ENCODE measurements at places on chromosomes 13 and 19. TPM values are rescaled to one million over a fixed set of nuclear protein-coding genes. Genes with fewer than 3 reads are reported as not detected.

DNA sequence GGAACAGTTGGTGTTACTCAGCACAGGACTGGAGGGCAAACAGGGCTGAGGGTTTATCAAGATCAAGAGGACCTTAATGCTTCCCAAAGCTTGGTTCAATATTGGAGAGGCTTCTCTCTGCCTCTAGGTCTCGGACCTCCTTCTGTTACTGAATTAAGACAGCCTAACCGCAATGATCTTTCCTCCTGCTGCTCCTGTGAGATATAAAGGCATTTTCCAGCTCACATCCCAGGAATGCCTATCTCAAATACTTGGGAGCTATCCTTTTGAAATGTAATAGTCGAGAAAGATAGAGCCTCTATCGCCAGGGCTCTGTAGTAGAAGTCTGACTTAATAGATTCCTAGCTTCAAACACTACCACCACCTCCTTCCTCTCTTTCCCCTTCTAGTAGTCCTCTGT is 1475.0 kb downstream of the SLITRK1 start:
- DNase-seq: no peak

- DNase-seq: peak; percentile 98
Measured at GRCh38 chr19:56121180-56122167, at the start of gene ZNF787. TSS of gene ZNF787 (minus strand) at chr19:56121295. CDS start at chr19:56103217, 18,078 bp downstream.

GRCh38 chr13:64756621-64757020 is 2473.5 kb downstream of the PCDH9 start:
- no peak for DNase-seq

GRCh38 chr13:73131247-73131646 is 72.4 kb downstream of the KLF5 start:
- no peak for DNase-seq

GRCh38 chr13:101942535-101943157 is 459.2 kb downstream of the FGF14 start:
- DNase-seq: no peak

- DNase-seq: peak; percentile 10
Measured at GRCh38 chr19:19997656-19998268, 41.5 kb downstream of the ZNF682 start.

DNA sequence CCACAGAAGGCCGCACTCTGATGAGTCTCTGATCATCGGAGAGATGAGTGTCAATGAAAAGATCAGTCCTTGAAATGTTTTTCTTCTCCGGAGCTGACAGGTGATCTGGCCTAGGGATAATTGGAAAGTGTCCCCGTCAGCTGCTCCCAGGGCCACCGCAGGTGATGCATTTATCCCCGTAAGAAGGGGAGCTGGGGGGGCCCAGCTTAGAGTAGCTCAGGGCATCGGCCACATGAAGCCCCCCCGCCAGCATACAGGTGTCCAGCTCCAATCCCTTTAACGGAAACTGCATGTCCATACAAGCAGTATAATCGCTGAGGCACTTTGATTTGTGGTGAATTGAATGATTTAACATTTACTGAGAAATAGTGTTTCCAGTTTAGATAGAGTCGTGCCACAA is 27.7 kb downstream of the ATP4B start:
- DNase-seq: no peak

GRCh38 chr13:45847554-45848224 is 3.9 kb downstream of the SIAH3 start:
- no peak for DNase-seq

DNA sequence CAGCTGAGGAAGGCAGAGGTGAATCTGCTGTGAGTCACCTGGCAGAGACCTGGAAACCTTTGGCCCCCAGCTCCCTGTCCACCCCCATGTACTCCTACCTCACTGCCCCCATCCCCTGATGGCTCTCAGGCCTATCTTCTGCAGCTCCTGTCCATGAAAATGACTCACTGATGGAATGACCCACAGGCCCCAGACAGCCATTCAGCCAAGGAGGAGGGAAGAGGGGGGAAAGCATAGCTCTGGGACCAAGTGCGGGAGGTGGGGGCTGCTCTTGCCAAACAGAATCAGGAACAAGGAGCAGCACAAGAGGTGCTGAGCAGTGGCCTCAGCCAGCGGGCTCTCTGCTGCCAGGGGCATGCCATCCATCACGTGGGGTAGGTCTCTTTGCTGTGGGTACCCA is 111.4 kb upstream of the C1QTNF9B start:
- no peak for DNase-seq

- DNase-seq: no peak
Measured at GRCh38 chr13:20980430-20980829, 77.9 kb upstream of the XPO4 start.

DNA sequence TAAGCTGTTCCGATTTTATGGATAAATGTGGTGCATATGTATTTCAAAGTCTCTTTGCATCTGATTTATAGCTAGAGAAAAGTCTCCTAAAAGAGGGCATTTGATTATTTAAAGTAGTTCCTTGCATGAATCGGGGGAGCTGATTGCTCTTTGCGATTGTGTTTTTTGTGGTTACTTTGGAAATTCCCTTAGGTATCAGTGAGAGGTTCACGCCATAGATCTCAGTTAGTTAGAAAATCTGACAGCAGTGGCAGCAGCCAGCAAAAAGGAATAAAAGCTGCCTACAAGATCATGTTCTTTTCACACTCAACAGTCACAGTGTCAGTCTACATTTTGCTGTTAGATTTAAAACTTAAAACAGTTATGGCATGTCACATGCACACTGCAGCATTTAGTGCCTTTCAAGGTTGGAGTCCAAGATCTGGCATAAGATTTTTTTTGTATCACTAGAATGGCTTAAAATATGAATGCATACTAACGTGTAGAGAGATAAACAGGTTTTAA is 436.5 kb upstream of the PCDH20 start:
- no peak for DNase-seq

DNA sequence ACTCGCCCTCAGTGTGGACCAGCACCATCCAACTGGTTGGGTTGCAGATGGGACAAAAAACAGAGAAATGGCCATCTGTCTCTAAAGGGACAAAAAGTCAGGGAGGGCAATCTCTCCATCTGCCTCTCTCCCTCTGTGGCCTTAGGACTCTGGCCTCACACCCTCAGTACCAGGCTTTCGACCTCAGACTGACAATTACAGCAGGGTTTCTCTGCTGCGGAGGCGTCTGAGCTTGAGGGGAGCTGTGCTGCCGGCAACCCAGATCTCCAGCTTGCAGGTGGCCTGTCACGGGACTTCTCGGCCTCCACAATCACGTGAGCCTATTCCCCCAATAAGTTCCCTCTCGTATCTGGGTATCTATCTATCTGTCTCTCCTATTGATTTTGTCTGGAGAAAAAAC is 27.7 kb downstream of the MLLT1 start:
- no peak for DNase-seq

DNA sequence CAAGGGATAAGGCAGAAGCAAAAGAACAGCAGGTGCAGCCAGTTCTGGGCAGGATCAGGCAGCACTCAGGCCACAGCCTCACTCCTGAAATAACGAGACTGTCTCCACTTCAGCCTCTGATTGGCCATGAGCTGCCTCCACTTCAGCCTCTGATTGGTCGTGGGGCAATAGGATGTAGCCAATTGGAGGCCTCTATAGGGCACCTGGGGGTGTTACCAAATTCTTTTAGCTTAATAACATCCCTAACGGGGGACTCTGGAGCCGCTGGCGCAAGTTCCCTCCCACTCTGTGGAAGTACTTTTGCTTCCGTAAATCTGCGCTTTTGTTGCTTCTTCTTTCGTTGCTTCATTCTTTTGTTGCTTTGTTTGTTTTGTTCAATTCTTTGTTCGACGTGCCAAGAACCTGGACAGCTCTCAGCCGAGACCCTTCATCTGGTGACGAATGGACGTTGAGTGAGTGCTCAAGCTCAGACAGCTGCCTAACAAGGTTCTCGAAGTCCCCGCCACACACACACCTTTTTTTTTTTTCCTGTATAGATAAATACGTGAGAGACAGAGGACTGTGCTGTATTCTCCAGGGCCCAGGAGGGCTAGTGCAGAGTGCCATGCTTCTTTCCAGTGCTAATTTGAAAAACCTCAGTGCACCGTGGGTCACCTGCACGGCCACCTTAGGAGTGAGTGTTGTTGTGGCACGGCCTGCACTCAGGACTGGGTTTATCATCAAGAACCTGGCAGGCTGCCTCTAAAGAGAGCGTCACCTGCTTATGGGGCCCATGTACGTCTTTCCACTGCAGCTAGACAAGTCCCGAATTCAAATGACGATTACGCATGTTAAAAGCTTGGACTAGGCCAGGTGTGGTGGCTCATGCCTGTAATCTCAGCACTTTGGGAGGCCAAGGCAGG is 32.0 kb upstream of the TUBGCP3 start:
- DNase-seq: no peak

- no peak for DNase-seq
Measured at GRCh38 chr13:75705395-75705794, 69.3 kb downstream of the LMO7 start.

GRCh38 chr19:57269515-57270250 is 10.6 kb upstream of the ZNF460 start:
- DNase-seq: no peak

GRCh38 chr13:94829837-94830365 is 117.6 kb upstream of the SOX21 start:
- DNase-seq: no peak

- no peak for DNase-seq
Measured at GRCh38 chr19:46537136-46538097, 41.8 kb upstream of the PNMA8B start.

- no peak for DNase-seq
Measured at GRCh38 chr13:94079876-94080275, 399.6 kb downstream of the DCT start.

- no peak for DNase-seq
Measured at GRCh38 chr19:50979758-50980157, 4.0 kb downstream of the KLK7 start.

GRCh38 chr19:31406106-31406505 is 56.9 kb upstream of the TSHZ3 start:
- no peak for DNase-seq

DNA sequence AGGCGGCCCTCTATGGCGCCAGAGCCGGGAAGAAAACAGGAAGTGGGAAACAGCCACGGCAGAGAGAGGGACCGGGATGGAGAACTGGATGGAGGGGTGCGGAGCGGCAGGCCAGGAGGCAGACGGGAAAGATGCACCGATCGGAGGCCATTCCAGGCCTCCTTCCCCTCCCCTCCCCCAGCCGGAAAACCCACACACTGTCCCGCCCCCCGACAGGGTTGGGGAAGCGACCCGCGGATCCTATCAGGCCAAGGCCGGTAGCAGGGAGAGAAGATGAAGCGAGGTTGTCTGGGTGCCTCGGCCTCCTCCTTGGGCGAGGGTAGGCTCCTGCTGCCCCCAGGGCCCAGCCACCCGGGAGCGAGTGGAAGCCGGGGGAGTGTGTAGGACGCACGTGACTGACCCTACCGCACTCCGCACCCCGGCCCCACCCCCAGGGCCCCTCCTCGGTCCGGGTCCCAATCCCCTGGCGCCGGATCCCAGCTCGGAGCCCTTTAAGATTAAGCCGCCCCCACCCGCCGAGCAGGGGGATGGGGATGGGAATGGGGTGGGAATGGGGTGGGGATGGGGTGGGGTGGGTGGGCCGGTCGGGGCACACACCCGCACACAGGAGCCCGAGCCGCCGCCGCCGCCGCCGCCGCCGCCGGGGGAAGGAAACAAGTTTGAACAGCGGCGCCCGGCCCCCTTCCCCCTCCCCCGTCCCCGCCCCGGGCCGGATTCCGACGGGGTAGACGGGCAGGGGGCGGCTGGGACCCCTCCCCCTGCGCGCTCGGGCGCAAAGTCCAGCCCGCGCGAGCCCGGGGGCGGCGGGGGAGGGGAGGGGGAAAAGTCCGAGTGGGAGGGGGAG is 1.5 kb downstream of the ERF start:
- DNase-seq: no peak

DNA sequence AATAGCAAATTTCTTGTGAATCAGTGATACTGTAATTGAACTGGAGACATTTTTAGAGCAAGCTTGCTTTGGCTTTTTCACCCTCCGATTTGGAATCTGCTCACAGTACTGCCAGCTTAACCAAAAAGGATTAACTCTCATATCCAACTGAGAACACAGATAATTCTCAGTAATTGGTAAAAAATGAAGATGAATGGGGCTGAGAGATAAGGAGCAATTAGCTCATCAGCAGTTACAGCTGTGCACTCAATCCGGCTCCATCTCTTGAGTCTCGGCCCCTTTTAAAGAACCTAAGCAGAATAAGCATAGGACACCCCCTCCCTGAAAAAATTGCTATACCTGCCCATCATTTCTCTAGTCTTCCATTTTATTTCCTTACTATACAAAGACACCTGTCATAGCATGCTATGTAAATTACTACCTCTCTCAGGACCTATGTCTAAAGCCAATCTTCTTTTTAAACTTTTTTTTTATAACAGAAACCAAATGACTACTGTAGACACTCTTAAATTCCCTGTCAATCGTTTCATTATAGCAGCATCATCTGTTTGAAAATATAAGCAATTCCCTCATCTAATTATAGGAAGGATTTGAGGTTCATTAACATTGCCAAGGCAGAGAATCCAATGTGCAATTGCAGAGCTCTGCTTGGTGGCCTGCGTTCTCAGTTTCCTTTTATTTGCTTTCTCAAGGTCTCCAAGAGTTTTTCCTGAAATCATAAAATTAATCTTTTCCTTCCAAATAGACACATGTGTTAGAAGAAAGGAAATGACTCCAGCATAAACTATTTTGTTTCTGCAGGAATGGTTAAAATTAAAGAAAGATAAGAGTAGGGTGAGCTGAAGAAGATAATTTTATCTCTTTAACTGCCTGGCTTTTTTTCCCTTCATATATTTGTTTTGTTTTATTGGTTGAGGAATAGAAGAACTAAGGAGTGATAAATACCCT is 242.1 kb downstream of the DACH1 start:
- DNase-seq: no peak

- DNase-seq: no peak
Measured at GRCh38 chr19:38457690-38458405, 24.4 kb downstream of the RYR1 start.

DNA sequence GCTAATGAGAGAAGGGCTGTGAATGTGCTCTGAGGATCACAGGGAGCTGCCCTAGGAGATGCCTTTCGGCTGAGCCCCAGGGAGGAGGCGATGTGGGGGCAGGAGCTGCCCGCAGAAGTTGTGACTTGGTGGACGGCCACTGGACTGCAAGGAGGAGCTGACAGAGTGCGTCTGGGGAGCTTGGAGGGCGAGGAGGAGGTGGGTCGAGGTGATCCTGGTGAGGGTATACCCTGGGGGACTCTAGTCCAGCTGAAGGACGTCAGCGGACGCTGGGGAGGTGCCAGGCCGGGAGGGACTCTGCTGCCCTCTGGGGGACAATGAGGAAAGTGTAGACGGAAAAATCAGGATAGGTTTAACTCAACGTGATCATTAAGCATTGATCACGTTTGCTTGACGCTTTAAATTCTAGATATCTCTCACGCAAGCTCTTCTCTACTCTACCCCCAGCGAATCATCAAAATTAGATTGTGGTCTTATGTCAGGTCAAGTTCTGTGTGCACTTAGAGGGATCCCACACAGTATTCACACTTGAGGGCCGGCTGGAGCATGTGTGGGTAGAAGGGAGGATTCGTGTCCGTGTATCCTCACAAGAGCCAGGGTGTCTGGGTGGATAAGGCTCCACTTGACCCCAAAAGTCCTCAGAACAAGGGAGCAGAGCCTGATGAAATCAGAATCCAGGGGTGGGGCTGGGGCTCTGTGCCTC is 3.3 kb upstream of the CEACAM7 start:
- DNase-seq: no peak

Gene RFPL4A
- total RNA-seq: not detected

Gene ZNF256
- total RNA-seq: 7.2 TPM

Gene ZNF358
- 104 TPM for total RNA-seq

Gene GNG7
- total RNA-seq: 22.9 TPM

Gene ZNF470
- 6.3 TPM for total RNA-seq

Gene SOX1
- not detected for total RNA-seq

Gene LAIR1
- 19.7 TPM for total RNA-seq

Gene CCDC70
- total RNA-seq: not detected

Gene ZNF493
- 29.4 TPM for total RNA-seq
